ENCODE measurements at places on chromosomes 2 and 18.

DNA sequence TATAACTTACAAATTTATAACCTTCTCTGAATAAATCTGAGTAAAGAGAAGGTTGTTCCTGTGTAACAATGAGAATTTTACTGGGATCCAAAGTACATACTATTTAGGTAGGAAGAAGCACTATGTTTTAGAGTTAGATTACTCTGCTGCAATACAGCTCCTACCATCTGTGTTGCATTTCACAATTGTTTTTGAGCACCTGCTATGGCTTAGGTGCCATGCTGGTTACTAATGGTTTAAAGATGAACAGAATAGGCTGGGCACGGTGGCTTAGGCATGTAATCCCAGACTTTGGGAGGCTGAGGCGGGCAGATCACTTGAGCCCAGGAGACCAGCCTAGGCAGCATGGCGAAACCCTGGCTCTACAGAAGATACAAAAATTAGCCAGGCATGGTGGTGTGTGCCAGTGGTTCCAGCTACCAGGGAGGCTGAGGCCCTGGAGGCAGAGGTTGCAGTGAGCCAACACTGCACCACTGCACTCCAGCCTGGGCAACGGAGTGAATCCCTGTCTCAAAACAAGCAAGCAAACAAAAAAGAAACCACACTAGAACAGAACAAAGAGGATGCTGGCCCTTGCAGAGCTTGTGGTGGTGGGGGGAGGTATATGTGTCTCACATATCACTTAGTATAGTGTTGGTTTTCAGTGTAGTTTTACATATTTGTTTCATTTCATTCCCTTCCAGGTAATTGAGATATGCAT lies 56.7 kb downstream of the SPTBN1 start:
- no peak for DNase-seq

- no peak for DNase-seq
Observed at GRCh38 chr2:28150994-28151393, 241.7 kb upstream of the FOSL2 start.

GRCh38 chr2:149686136-149687051 lies 98.8 kb upstream of the MMADHC start:
- no peak for DNase-seq

GRCh38 chr2:131542438-131543384 lies 15.0 kb downstream of the CCDC74A start:
- no peak for DNase-seq
